ENCODE measurements at places on chromosomes 11 and 22.

- no peak for DNase-seq
Observed at GRCh38 chr22:17964643-17965042, 59.7 kb downstream of the MICAL3 start.

DNA sequence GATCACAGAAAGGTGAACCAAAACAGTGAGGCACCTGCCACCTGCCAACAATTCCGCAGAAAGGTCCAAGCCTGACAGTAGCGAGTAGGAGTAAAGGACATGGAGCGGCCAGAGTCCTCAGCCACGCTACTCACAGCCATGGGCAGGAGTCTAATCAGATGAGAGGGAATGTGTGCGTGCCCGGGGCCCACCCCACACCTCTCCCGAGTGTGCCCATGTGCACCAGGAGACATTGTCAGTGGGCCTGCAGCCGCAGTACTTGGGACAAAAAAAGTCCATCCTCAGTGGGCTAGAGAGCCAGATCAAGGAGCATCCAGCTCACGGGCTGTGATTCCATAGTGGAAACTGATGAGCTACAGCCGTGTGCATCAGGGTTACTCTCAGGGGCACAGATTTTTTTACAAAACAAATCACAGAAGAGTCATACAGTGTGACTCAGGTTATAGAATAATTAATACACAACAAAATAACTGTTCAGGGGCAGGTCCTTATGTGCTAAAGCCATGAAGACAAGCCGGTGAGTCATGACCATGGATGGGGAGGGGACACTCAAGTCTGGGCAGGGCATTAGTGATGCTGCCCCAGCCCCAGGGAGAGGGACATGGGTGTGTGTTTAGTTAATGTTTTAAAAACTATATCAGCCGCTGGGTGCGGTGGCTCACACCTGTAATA is 12.0 kb downstream of the SART1 start:
- DNase-seq: no peak

DNA sequence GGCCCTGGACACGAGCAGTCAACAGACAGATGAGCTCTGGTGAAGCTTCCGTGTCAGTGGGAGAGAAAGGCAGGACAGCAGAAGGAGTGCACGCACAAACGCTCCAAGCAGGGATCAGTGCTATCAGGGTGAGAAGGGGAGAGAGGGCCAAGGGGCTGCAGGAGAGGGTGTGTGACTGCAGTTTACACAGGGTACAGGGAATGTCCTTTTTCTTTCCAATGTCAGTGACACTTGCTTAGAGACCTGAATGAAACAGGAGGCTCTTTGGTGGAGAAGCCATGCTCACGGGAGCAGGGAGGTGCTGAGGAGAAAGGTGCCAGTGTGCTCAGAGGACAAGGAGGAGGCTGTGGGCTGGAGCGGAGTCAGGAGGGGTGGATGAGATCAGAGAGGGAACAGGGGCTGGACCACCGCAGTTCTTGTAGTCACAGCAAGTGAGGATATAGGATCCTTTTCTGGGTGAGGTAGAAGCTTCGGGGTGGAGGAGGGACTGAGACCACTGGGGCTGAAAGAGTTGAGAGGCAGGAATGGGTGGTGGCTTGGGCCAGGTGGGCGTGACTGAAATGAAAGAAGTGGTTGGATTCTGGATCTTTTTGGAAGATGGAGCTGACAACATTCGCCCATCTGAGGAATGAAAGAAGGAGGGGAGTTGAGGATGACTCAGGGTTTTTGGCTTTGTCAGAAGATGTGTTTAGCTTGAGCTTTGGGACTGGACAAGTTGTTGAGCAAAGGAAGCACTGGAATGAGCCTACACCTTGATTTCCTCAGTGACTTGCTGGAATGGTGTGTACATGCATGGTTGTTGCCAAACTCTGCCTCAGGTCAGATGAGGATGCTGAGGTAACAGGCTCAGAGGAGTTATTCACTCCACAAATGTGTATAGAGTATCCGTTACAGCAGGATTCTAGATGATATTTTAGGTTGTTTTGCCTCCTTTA is 87.9 kb downstream of the ADAMTS15 start:
- no peak for DNase-seq

- no peak for DNase-seq
Observed at GRCh38 chr11:114075891-114076441, 16.5 kb downstream of the ZBTB16 start.

DNA sequence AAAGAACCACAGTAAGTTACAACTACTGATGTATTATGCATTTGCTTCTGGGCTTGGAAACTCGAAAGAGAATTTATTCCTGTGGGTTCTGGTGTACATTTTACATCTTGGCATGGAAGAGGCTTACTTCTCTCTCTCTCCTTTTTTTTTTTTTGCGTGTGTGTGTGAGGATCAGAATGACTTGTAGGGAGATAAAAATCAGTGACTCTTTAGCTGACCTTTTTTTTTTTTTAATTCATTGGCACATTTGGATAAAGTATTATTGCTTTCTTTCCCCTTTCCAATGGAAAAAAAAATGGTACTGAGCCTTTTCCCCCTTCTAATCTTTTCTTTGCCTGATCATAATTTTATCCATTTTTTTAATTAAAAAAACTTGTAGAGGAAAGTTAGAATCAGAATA is 43.5 kb downstream of the EXT2 start:
- DNase-seq: no peak

DNA sequence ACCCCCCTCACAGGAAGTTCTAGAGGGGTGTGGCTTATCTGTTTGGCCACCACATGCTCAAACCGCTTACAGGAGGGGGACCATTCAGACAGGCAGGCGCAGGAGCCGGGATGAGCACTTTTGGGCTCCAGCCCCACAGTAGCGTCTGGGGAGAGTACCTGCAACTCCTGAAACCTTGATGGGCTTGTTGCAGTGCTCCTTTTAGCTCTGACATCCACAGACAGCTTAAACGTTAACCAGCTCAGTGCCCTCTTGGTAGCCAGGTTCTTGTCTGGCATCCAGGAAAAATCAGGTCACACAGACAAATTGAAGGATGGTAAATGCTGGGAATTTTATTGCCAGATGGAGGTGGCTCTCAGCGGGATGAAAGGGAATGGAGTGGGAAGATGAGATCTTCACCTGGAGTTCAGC is 326.3 kb downstream of the ETS1 start:
- no peak for DNase-seq

DNA sequence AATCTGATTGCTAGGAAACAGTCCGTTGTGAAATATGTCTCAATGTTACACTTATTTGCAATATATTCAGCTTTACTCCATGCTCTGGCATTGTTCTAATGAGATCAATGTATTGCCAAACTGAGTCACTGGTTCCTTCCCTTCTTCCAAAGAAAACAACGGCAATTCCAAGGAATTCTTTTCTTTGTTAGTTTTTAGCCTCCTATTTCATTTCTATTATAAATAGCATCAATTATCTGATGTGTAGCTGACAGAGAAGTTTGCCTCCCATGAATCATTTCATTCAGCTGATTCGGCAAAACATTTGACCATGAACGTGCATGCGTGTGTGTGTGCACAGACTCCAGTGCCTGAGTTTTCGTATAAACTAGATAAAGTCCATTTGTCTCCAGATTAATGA is 346.8 kb downstream of the ETS1 start:
- no peak for DNase-seq

DNA sequence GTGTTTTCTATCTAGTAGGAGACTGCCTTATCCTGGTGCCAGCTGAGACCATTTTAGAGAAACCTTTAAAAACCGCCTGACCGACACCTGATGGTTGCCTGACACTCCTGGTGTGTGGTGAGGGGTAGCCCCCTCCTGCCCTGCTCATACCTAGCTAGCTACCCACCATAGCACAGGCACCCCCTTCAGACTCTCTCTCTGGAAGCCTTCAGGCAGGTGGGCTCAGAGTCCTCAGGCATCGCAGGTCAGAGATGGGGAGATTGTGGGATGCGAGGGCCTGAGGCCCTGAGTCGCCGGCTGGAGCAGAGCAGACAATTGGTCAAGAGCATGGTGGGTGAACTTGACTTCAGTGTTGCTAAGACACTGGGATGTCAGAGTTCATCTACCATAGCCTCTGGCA is 424.6 kb downstream of the BRD1 start:
- DNase-seq: no peak

GRCh38 chr11:70721006-70721405 is 322.7 kb downstream of the CTTN start:
- no peak for DNase-seq

DNA sequence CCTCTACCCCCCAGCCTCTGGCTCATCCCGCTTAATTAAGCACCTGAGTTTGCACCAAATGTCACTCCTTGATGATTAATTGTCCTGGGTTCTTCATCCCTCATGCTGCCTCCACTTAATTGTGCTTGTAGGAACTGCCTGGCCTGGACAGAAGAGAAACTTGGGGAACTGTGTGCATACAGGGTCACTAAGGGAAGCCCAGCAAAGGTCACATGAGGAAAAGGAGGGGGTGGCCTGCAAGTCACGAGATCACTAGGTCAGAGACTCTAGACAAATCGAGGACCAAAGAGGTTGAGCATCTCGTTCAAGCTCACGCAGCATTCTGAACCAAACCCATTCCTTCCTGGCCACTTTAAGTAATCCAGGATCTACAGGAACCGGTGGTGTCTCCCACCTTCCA is 75.8 kb downstream of the PDE2A start:
- DNase-seq: no peak

DNA sequence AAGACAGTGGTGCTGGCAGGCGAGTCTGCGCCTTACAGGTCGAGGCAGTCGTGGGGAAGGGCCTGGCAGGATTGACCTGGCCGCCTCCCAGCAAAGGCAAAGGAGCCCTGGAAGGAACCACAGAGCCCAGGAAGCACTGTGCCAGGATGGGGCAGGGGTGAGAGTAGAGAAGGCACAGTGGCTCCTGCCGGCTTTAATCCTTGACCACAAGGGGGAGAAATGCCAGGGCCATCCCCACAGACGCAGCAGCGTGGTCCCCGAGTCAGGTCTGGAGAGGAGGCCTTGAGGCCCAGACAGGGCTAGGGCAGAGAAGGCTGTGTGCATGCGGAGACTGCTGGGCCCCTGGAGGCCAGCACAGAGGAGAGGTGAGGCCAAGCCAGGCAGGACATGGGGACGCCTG is 9.9 kb upstream of the NDUFS8 start:
- no peak for DNase-seq

DNA sequence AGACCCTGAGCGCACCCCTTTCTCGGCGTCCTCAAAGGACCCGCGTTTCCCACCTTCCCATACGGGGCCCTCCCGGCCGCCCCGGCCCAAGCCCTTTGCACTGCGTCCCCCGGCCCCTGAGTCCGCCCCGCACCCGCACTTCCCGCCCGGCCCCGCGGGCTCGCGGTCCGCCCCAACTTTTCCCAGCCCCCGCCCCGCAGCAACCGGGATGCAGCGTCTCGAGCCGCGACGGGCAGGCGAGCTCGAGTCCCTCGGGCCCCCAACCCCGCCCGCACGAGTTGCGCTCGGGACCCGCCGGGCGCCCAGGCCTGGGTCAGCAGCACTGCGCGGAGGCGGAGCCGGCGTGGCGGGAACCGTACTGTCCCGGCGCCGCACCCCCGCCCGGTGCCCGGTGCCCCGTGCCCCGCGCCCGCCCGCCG is 371 bp downstream of the SMCO4 start:
- DNase-seq: no peak

DNA sequence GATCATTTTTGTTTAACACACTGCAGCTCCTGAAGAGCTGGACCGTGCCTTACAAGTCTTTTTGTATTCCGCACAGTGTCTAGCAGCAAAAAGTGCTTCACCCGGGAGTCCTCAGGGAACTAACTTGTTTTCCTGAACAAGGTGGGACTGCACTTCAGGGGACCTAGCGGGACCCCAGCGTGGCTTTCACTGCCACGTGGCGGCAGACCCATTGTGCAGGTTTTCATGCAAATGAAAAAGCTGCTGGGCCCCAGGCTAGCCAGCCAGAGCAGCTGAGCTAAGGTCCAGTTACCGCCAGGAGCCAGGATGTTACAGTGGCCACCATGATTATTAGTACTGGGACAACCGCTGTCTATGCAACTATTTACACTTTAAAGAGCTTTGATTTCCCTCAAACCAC is 90.6 kb downstream of the FAR1 start:
- DNase-seq: no peak

DNA sequence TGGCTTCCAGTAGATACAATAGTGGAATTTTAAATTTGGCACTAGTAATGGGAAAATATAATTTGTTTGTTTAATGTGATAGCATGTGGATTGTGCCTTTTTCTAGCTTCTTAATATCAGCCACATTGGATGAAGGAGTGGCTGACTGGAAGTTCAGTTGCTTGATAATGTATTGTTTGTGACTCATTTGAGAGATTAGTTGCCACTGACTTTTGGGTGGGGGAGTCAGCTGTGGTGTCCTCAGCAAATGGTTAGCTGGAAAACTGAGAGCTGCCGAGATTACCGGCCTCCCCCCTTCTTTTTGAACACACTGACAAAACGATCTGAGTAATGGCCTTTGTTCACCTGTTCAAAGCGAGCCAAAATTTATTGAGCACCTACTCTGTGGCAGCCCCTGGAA is 5.5 kb downstream of the JAM3 start:
- no peak for DNase-seq

GRCh38 chr22:27407369-27407985 is 394.1 kb downstream of the MN1 start:
- no peak for DNase-seq

GRCh38 chr11:60954421-60954820 is 2.4 kb upstream of the SLC15A3 start:
- no peak for DNase-seq

DNA sequence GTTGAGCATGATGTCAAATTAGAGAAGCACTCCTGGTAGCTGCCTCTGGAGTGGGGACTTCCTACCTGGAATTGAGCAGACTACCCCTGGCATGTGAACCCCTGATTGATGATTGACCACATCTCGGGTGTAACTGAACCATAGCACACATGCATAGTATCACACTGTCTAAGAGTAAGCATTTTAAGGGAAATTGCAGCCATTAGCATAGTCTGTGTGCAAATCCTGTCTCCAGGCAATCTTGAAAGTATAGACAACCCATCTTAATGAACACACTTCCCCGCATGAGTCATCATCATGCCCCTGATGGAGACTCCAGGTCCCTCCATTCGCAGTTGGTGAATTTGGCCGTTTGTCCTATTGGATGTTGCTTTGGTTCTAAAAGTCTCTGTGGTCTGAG is 131.3 kb downstream of the C11orf91 start:
- no peak for DNase-seq

DNA sequence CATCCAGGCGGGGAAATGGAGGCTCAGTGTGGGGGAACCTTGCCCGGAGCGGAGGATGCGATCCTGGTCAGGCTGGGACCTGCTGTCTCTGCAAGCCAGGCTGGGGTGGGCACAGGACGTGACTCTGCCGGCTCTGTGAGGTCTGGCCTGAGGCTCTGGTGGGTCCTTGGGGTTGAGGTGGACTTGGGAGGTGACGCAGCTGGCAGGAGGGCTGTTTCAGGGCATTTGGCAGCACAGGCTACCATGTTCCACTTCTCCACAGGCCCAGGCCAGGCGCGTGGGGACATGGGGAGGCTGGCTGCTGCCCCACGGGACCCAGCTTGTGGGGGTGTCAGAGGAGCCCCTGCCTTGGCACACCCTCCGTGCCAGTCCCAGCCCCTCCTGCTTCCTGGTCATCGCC is 1199.7 kb downstream of the BRD1 start:
- no peak for DNase-seq

- DNase-seq: peak; percentile 60
Observed at GRCh38 chr11:117528097-117528721, 200.6 kb downstream of the CEP164 start.

- DNase-seq: no peak
Observed at GRCh38 chr22:33529424-33530113, 390.7 kb downstream of the LARGE1 start.
